ENCODE measurements at places on chromosomes 5 and 9.
A peak's percentile ranks its signal among the peaks of the same experiment; 100 is the strongest.

GRCh38 chr5:66875315-66875714 lies 279.1 kb downstream of the MAST4 start:
- DNase-seq = peak; percentile 67

DNA sequence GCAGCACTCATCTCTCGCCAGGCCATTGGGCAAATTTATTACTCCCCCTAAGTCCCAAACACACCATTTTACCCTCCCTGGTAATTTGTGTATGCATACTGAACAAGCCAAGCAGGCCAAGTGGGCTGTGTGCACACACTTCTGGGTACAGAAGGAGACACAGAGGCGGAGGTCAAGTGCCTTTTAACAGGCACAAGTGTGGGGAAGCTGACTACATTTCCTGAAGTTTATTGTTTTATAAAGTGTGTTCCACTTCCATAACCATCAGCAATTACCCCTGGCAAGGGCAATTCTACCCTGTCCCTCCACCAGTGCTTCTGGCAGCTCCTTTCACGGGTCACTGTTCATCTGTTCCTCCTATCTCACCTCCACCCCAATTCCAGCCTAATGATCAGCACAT lies 93.9 kb downstream of the SETX start:
- DNase-seq = no peak

DNA sequence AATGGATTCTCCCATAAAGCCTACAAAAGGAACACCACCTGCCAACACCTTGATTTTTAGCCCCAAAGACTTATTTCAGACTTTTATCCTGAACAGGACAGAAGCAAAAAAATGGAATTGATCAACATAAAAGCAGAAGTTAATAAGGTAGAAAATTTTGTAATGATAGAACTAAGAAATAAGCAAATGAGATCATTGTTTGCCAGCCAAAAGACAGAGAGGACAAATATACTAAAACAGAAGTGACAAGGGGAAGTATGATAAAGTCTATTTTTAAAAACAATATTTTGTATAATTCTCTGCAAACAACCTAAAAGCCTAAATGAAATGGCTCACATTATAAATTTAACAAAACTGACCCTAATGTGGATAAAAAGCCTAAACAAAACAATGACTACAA lies 110.5 kb upstream of the PRSS3 start:
- peak; percentile 6 for DNase-seq

DNA sequence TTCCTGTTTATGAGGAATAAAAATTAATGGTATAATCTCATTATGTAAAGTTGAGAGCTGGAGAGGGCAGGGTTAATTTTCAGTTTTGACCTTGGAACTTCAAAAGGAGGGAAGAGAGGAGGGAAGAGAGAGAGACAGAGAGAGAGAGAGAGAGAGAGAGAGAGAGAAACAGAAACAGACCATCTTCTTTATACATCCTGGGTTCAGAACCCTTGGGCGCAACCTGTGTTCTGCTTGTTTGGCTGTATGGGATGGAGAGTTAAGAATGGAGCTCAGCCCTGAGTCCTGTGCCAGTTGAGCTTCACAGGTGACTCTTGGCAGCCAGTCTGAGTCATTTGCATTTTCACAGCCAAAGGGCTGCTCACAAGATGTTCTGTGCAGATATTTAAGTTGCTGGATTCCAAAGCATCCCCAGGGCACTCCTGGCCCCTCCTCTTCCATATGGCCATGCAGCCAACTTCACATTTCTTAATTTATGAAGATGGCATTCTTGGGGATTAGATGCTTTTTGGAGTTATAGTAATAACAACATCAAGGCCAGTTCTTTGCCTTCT lies 143.5 kb downstream of the CARTPT start:
- no peak for DNase-seq

GRCh38 chr9:14240537-14240936 lies 73.4 kb downstream of the NFIB start:
- no peak for DNase-seq

DNA sequence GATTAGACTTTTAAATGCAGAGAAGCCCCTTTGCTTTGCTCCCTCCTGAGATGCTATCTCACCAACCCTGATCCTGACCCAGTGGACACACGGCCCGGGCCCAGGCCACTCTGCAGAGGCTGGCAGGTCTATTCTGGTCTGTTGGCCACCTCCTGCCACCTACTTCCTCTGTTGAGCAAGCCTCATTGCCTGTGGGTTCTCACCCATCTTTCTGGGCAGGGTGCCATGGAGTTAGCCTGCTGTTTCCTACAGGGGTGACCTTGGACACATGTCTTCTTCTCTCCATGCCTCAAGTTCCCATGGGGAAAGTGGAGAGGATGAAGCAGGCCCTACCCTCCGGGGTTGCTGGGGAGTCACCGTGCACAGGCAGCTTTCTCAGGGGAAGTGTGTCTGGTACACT lies 266.2 kb upstream of the IRX1 start:
- no peak for DNase-seq

- DNase-seq = no peak
Measured at GRCh38 chr9:130498918-130499698, 54.3 kb downstream of the ASS1 start.

GRCh38 chr5:106019261-106019660 lies 1651.5 kb downstream of the EFNA5 start:
- no peak for DNase-seq

GRCh38 chr5:157570531-157571200 lies 4.9 kb downstream of the ADAM19 start:
- no peak for DNase-seq

DNA sequence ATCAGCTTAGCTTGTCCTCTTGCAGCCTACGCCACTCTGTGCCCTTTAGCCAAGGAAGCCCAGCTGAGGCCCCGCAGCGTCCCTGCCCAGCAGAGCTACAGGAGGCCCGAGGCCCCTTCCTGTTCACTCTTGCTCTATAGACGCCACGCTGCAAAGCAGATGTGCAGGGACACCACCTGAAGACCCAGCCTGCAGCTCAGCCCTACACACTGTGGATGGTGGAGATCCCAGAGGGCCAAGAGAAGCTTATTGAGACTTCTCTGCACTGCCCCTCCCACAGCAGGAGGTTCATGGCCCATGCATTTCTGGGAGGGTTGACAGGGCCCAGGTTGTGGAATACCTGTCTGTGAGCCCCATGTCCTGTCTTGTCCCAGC lies 33.6 kb downstream of the IRF1 start:
- DNase-seq = no peak

GRCh38 chr5:148075529-148075928 lies 11.7 kb downstream of the SPINK5 start:
- no peak for DNase-seq

GRCh38 chr5:135553688-135554462 lies 18.1 kb upstream of the NEUROG1 start:
- peak; percentile 3 for DNase-seq

GRCh38 chr9:70486127-70486526 lies 71.7 kb upstream of the KLF9 start:
- DNase-seq = no peak

DNA sequence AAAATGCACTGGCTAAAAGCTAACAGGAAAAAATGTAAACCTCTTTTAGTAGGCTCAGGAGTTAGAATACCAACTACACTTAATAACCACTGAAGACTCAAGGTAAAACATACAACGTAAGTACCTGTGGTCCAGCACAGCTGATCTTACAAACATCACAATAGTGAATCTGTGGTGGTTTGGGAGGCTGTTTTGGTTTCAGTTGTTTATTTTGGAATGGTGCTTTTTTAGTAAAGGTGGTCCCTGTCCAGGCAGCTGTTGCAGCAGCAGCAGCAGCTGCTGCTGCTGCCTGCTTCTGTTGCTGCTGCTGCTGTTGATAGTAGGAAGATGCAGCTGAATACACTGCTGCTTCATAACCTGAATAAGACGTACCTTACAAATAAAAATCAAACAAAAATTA lies 37.9 kb downstream of the ZFR start:
- no peak for DNase-seq

DNA sequence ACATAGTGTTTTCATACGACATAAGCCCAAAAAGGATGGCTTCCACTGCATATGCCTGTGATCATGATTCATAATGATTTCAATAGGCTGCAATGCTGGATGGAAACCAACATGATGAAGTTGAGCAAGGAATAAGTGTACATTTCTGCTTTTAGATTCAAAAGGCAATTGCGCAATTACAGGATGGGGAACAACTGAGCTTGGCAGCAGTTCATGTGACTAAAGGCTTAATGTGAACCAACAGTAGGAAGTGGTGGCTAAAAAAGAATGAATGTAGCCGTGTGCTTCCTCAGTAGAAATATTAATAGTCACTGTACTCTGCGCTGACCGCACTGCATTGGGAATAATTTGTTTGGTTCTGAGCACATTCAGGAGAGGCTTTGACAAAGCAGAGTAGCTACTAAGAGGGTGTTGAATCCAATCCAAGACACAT lies 51.2 kb downstream of the SLC1A3 start:
- DNase-seq = peak; percentile 100

DNA sequence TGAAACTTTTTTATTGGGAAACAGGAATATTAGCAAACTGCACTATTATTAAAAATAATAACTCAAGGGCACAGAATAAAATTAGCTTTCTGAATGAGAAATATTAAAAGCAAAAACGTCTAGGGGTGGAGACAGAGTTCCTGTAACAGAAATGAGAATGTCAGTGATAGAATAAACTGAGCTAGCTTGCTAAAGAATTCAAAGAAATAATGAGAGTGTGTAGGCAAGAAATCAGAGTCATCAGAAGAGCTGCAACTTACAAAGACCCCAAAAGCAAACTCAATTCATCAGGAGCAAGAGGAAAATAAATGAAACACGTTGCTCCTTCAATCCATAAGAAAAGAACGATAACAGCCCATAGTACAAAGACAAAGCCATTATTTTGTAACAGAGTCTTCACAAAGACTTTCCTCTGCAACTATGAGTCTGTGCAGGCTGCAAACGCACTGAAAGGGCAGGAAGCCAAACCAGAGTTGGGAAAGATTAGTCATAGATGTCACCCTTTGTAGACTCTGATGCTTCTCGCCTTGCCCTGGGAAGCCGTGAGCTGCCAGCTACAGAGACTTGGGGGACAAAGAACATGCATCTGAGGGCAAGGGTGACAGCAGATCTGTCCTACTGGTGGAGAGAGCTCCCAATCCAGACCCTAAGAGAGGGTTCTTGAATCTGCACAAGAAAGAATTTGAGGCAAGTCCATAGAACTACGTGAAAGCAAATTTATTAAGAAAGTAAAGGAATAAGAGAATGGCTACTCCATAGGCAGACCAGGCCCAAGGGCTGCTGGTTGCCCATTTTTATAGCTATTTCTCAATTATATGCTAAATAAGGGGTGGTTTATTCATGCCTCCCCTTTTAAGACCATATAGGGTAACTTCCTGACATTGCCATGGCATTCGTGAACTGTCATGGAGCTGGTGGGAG lies 40.8 kb downstream of the SHC3 start:
- peak; percentile 65 for DNase-seq

DNA sequence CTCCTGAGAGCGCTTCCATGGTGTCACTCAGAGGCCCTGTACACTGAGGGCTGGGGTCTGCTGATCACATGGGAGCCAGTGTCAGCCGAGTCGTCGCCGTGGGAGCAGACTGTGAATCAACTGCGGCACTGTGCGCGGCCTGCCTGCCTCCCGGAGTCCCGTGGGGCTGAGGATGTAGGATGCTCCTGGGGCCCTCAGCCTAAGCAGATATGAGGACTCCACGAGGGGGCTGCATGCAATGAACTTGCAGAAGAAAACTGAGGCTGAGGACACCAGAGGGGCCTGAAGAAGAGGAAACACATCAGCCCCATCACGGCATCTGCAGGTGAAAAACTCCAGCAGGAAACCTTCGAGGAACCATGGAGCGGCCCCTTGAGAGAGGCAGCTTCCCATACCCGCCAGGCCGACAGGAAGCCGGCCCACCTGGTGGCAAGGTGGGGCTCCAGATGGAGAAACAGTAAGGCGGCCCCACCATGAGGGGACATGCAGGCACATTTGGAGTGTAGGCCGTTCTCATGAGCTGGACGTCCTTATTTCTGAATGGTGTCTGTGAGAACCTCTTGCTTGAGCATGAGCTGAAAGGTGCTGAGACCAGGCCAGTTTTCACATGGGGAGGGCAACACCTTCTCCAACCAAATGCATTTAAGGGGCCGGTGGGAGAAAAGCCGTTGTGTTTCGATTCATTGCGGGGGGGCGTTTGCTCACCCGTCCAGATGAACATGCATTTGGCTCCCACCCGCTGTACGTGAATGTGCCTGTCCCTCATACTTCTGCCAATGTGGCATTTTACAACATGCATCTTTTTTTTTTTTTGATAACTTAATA lies 35.2 kb upstream of the ADAMTS2 start:
- no peak for DNase-seq

DNA sequence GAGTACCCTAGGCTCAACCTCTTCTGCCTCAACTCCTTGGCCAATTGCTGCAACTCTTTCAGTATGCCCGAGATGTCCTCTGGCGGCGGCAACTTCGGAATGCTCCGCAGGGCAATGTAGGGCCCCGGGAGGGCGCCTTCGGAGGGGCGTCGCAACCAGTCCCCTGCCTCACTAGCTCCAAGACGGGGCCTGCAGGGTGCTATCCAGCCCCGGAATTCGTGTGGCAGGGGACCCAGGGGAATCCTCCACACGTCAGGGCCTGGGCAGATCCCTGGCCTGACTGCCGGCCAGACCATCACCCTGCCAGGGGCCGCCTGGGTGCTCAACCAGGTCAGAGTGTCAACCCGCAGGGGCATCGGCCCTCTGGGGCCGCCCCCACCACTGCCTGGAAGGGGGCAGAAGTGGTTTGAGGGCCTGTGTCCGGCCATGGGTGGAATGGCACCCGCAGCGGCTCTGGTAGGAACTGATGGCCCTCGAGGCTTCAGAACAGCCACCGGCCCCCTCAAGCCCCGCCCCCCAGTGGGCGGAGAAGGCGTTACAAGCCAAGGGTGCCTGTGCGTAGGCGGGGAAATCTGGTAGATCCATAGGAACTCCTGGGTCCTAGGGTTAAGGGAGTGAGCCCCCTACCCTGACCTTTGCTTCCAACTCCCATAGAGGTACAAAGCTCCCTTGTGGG lies at the start of gene POU5F2:
Gene POU5F2 (minus strand): TSS at position 465 of the 676 bp plus-strand sequence. CDS start 37 bp downstream, at position 428.
- DNase-seq = no peak

- DNase-seq = peak; percentile 10
Measured at GRCh38 chr5:35938568-35939227, at the start of gene CAPSL. Gene CAPSL, minus strand, starts transcription at chr5:35938622. Its CDS starts 17,502 bp downstream, at chr5:35921120.

GRCh38 chr5:10831419-10831818 lies 70.4 kb upstream of the DAP start:
- DNase-seq = no peak

DNA sequence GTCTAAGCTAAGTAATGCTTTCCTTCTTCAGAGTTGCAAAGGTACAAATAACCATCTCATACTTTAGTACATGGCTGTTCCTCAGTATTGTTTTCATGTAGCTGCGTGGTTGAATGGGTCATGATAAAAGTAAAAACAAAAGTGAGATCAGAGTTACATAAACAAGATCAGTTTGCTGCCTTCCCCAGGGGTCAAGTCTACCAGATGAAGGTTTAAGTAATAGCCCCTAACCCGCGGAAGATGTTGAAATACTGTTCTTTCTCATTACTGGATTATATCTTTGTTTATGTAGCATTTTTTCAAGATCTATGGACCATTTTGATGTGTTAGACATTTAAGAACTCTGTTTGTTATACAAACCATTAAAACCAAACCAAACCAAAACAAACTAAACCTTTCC lies 34.1 kb upstream of the ARRDC3 start:
- DNase-seq = no peak

DNA sequence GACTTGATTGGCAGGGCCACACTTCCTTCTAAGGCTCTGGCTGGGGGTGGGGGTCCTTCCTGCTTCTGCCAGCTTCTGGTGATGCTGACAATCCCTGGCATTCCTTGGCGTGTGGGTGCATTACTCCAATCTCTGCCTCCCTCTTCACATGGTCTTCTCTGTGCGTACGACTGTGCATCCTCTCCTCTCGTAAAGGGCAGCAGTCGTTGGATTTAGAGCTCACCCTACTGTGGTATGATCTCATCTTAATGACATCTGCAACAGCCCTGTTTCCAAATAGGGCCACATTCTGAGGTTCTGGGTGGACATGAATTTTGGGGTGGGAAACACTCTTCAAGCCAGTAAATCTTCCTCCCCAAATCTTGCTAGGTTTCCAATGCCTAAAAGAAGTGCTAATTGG lies 36.8 kb downstream of the ROPN1L start:
- no peak for DNase-seq

Measured in MV-4-11 (cell line).